Substantia nigra (tissue), 51 donors: ENCODE measurements at places on chromosomes 5 and 9.

GRCh38 chr9:70488793-70489105, 74.3 kb upstream of the KLF9 start:
- DNase-seq, result no peak

DNA sequence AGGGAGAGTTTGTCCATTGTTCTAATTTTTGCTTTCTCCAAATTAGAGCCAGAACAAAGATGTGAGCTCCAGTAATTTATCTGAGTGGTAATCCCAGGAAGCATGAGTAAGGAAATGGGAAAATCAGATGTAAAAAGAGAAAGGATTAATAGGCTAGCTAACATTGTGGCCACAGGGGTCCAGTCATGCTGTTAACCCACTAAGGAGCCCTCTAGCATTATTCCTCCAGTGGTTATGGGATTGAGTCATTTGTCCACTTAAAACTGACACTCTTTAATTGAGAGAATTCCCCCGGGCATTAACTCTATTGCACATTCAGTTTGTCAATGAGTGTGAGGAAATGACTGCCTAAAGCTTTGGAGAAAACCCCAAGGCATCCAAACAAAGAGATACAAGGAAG, 700.3 kb upstream of the TYRP1 start:
- DNase-seq, result no peak

GRCh38 chr5:1264211-1264610, 30.7 kb downstream of the TERT start:
- no peak for DNase-seq

DNA sequence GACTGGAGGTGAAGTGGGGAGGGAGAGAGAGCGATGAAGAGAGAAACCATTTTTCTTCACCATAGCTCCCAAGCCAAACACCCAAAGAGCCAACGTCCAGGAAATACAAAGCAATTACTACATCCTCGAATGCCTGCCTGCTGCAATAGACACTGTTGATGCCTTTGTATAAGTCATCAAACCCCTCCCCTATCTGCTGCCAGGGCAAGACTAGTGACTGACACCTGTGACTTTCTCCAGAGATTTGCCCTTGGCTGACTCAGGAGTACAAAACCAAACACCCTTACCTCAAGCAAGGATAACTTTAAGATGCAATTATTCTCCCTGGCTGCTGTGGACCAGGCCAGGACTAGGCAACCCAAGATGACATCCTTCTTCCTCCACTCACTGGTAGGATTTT, 81.8 kb upstream of the RASA1 start:
- no peak for DNase-seq

- DNase-seq, result no peak
Observed at GRCh38 chr5:65834306-65834705, 92.1 kb upstream of the ERBIN start.

DNA sequence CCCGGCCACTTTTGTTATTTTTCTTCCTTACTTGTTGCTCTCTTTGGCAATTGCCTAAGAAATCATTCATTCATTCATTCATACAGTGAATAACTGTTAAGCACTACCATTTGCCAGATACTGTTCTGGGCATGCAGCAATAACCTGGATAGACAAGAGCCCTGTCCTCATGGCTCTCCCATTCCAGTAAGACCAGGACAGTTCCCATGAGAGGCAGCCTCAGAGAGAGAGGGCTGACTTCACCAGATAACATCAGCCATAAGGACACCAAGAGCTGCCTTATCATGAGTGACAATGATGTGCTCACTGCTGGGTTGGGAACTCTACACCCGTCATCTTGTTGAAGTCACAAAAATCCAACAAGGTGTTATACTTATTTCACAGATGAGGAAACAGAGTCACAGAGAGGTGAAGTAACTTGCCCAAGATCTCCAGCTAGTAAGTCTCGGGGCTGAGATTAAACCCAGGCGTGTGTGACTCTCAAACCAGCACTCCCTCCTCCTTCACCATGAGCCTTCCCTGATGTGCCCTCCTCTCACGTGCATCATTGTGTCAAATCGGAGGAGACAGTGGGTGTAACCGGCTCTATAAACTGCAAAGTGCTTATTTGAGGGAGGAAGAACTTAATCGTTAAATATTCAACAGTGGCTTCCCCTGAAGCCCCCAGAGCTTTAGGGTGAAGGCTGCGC, 61.1 kb upstream of the TBC1D2 start:
- DNase-seq, result no peak

DNA sequence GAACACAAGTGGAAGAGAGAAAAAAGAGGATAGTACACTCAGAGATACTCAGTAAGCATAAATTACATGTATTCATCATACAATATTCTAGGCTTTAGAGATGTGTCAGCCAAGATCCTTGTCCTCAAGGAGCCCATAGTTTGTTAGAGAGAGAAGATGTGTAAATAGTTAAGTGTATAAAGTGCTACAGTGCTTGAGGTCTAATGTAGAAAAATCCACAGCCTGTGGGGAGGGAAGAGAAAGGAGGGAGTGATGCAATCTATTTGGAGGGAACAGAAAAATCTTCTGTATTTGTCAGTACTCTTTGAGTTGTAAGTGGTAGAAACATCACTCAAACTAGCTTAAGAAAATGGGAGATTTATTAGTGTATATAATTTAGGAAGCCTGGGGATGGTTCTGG, 81.9 kb downstream of the PALM2AKAP2 start:
- no peak for DNase-seq

GRCh38 chr5:131536211-131536826, 98.7 kb downstream of the RAPGEF6 start:
- DNase-seq, result no peak

- DNase-seq, result no peak
Observed at GRCh38 chr5:144194144-144194543, 23.5 kb downstream of the KCTD16 start.

DNA sequence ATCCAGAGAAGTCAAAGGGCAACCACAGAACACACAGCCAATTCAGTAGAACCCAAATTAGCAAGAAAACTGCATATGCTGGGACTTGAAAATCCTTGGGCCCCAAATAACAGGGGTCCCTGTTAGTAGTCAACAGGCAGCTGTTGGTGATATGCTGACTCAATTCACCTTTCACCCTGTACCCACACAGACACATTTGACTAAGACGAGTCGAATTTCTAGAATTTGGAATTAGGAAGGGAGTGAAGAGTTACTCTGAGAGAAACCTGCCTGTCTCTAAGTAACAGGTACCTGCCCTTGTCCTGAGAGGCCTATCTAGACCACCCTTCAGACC, 821 bp upstream of the VCP start:
- no peak for DNase-seq

- no peak for DNase-seq
Observed at GRCh38 chr5:146758938-146759337, 119.6 kb downstream of the PPP2R2B start.

DNA sequence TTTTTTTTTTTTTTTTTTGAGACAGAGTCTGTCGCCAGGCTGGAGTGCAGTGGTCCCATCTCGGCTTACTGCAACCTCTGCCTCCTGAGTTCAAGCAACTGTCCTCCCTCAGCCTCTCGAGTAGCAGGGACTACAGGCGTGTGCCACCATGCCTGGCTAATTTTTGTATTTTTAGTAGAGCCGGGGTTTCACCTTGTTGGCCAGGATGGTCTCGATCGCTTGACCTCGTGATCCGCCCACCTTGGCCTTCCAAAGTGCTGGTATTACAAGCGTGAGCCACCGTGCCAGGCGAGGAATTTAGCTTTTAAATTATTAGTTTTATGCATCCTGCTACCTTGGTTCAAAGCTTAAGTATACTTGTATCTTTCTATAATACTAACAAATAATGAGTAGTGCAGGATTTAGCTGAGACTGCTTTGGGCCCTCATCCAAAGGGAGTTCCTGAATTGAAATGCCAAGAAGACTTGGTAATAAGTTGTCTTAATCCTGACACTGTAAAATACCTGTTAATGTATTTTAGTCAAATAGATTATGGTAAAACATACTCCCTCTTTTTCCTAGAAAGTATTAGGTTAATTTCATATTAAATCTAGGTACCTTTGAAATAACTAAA, 5.0 kb downstream of the CDC42SE2 start:
- DNase-seq, result no peak

GRCh38 chr5:26948921-26949320, 89.5 kb downstream of the CDH9 start:
- no peak for DNase-seq

DNA sequence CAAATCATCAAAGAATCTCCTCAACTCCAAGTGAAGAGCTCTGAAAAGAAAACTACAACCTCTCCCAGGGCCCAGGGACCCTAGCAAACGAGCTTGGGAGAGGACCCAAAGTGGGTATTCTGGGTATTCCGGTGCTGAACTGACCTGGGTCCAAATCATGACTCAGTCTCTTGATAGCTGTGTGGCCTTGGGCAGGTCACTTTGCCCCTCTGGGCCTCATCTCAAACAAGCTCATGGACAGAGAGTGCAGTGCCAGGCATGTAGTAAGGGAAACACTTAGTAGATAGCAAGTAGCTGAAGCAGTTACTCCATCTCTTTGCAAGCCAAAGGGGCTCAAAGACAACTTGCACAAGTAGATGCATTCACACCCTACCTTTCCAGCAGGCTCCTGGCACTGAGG, 12.4 kb downstream of the ACSL6 start:
- no peak for DNase-seq

DNA sequence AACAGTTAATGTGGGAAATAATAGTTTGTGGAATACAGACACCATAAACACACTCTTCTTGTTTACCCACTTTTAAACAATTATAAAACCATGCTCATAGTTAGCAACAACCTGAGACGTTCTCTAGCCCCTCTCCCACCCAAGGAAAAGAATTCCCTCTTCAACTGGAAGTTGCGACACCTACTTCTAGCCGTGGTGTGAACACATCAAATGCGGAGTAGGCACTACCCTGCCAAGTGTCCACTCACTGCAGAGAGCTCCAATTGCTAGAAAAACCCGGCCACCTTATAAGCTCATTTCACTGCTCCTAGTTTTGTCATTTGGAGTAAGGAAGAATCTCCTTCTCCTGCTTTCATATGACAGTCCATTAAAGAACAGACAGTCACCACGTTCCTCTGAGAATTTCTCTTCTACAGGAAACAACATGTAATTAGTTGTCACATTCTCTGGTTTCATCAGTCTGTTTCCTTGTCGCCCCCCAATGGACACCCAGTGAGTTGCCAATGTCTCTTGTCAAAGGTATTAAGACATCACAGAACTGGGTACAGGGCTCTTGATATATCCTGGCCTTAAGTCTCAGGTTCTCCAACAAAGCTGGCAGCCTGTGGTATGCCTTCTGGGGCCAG, 47.3 kb downstream of the PRLR start:
- DNase-seq, result peak; percentile 11

- DNase-seq, result no peak
Observed at GRCh38 chr5:59547731-59548130, 345.8 kb downstream of the PDE4D start.

- DNase-seq, result no peak
Observed at GRCh38 chr5:65822710-65823109, 100.7 kb downstream of the NLN start.

GRCh38 chr5:1538741-1539392, 15.1 kb upstream of the LPCAT1 start:
- no peak for DNase-seq

GRCh38 chr5:31469466-31469865, 62.4 kb downstream of the DROSHA start:
- DNase-seq, result no peak

DNA sequence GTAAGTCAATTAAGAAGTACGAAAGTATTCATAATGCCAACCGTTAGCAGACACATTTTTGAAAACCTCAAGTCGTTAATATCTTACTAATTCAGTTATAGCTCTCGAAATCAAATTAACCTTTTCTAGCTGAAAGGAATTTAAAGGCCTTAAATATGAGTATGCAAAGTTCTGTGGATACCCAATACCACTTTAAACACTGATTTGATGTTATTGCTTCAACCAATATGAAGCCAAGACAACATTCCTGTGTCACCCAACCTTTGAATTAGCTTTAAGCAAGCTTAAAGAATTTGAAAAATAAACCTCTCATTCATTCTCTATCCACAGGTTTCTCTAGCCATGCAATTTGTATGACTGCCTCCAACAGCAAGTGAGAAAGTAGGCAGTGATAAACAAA, 204.5 kb downstream of the MCTP1 start:
- no peak for DNase-seq

- no peak for DNase-seq
Observed at GRCh38 chr9:108271646-108272348, 584.0 kb downstream of the ACTL7B start.

GRCh38 chr5:130138406-130139045, 234.3 kb downstream of the CHSY3 start:
- DNase-seq, result no peak

DNA sequence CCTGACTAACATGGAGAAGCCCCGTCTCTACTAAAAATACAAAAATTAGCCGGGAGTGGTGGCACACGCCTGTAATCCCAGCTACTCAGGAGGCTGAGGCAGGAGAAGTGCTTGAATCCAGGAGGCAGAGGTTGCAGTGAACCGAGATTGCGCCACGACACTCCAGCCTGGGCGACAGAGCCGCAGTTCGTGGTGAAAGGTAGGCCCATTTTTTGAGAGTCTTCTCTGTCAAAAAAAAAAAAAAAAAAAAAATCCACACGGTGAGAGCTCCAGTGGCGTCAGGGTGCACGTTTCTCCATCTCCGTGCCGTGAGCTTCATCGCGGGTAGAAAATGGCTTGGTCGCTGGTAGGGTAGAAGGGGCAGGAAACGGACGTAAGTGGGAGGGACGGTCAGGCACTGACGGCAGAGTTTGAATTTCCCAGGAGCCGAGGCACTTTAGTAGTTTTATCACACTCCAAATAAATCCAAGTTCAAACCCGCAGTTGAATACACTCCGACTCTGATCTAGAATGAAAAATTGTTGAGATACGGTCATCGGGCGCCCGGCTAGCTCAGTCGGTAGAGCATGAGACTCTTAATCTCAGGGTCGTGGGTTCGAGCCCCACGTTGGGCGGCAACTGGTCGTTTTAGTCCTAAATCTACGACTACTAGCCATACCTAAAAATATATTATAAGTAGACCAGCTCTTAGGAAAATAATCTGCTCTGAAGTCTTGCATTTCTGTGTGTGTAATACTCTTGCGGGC, 2.4 kb upstream of the TRIM7 start:
- no peak for DNase-seq

- DNase-seq, result no peak
Observed at GRCh38 chr9:14405176-14405706, 91.3 kb upstream of the NFIB start.

DNA sequence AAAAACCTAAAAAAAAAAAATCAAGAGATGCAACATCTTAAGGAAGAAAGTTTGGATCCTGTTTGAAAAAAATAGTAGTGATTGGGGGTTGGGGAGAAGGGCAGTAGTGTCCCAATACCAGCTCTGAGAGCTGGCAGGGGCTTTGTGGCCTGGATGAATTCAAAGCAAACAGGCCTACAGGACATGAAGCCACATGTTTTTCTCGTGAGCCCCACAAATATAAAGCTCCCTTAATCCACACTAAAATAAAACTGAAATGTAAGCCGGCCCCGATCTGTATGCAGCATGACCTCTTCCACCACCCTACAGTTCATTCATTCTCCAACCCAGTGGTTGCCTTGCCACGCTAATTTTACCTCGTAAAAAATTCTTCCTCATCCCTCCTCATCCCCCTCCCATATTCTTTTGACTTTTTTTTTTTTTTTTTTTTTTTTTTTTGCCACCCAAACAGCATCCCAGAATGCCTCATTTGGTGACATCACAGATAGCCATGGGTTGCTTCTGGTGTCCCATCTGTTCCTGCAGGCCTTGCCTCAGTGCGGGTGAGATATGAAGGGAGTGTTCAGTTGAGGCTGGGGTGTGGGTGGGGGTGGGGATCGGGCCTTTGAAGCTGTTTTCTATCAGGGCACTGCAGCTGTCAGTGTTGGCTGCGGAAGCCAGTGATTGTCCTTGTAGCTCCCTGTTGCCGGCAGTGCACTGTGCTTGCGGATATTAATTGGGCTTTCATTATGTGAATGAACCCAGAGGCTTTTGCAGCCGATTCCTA, 81.6 kb upstream of the NFIB start:
- peak; percentile 62 for DNase-seq
